NCI-H2171 (cell line): ENCODE measurements at places on chromosomes 4 and X.

DNA sequence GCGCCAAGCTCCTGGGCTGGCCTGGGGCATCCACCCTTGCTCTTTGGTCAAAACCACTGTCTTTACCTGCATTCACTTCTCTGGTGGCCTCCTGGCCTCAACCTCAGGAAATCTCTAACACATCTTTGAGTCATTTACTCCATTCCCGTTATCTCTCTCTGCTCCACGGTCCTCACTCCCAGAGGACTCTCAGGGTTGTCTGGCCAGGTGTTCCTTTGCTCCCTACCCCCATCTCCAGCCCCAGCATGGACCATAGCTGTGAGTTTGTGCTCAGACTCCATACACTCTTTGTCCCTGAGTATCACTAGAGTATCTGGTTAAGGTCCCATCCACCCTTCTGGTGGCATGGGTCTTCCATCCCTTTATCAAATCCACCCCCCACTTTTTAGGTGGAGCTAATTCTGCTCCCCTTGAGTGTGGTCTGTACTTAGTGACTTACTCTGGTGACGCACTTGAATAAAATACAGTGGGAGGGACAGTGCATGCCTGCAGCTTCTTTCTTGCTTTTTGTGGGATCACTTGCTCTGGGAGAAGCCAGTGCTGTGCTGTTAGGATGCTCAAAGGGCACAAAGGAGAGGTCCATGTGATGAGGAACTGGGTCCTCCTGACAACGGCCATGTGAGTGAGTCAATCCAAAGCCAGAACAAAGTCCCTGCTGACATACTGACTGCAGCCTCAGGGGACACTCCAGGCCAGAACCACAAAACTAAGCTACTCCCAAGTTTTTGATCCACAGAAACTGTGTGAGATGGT is 44.3 kb downstream of the IGFBP7 start:
- no peak for DNase-seq

DNA sequence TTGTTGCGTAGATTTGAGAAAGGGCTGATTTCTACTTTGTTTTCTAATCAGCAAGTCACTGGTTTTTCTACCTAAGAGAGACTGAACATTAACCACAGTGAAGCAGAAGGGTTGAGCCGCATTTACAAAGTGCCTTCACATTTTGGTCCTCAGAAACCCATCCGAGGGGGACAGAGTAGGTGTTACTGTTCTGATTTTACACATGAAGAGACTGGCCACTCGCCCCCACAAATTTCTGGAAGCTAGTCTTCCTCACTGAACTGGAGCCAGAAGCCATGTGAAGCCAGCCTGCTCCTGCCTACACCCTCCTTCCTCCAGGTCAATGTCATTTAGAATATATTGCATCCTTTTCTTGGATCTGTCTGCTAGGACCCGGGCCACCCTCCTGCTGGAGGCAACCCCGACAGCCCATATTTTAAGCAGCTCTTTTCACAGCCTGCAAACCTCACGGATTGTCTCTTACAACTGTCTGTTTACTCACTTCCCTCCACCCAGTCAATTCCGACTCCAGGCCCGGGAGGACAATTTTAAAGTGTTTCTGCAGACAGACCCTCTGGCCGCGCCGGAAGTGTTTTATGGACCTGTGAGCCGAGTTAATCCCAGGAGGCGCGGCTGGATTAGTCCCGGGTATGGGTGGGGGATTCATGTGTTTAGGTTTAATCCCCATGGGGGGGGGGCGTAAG is 73.2 kb upstream of the BCOR start:
- DNase-seq: no peak

GRCh38 chr4:76219299-76220055 is 5.9 kb upstream of the SCARB2 start:
- no peak for DNase-seq

- no peak for DNase-seq
These were observed 169.3 kb downstream of the PPARGC1A start for GRCh38 chr4:23720556-23720955.

GRCh38 chrX:1323315-1323714 is 13.3 kb upstream of the IL3RA start:
- no peak for DNase-seq

- no peak for DNase-seq
These were observed 337.3 kb upstream of the HS3ST1 start for GRCh38 chr4:11765849-11766453.

GRCh38 chr4:166724369-166724768 is 509.9 kb downstream of the SPOCK3 start:
- no peak for DNase-seq
